ENCODE measurements at places on chromosomes 16 and 17. TPM values are rescaled to one million over a fixed set of nuclear protein-coding genes. Genes with fewer than 3 reads are reported as not detected.
A peak's percentile ranks its signal among the peaks of the same experiment; 100 is the strongest.

- DNase-seq, result no peak
These were observed 204.5 kb upstream of the RPL38 start for GRCh38 chr17:73998653-73999645.

- no peak for DNase-seq
These were observed 20.3 kb downstream of the SMG6 start for GRCh38 chr17:2283302-2283701.

GRCh38 chr16:81440888-81441761 is 3.5 kb upstream of the CMIP start:
- no peak for DNase-seq

The PRR15L gene
- total RNA-seq, result not detected

- DNase-seq, result no peak
These were observed 13.8 kb downstream of the PITPNM3 start for GRCh38 chr17:6542577-6542976.

DNA sequence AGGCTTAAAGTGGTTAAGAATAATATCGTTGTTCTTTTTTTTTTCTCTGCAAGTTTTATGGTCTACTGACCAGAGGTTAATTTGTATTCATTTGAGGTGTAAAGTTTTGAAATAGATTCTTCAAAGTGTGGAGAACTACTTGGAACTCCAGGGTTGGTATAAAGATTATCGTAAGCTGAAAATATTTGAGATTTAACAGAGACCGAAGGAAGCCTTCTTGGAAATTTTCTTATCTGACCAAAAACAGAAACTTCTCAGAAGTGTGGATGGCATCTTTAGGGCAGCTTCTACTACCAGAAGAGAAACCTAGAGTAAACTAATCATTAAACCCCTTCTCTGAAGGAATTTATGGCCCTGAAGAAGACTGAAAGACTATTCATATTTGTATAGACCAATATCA is 206.8 kb upstream of the MON1B start:
- DNase-seq, result no peak

DNA sequence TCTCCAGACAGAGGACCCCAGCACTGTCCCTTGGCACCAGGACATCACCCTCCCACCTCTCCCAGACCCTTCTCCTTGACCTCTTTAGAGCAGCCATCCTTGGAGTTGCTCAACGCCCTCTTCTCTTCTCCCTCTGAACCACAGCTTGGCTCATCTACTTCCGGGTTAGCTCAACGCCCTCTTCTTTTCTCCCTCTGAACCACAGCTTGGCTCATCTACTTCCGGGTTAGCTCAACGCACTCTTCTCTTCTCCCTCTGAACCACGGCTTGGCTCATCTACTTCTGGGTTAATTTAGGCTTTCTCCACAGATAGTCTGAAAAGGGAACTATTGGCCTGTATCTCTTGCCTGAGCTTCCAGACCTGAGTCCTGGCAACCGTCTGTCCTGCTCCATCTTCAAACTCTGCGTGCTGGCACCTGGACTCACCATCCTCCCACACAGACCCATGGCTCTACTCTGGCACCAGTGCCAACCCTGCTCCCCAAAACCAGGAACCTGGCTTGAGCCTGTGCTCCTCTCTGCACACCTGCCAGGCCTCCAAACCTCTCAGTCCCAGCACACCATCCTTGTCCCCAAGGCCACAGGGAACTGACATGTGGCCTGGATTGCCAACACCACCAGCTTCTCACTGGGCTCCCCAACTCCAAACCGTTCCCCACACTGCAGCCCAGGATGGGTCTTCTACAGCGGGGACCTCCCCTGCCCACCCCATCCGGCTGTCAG is 25.3 kb upstream of the FAAP100 start:
- peak; percentile 86 for DNase-seq

GRCh38 chr16:26692658-26693057 is 374.1 kb upstream of the C16orf82 start:
- no peak for DNase-seq

Measured in LHCN-M2 (cell line).